Cerebellar nuclear complex (tissue), 1 donor: ENCODE measurements at places on chromosomes 12 and 14.

GRCh38 chr12:26135010-26135420, 10.2 kb upstream of the BHLHE41 start:
- no peak for DNase-seq

DNA sequence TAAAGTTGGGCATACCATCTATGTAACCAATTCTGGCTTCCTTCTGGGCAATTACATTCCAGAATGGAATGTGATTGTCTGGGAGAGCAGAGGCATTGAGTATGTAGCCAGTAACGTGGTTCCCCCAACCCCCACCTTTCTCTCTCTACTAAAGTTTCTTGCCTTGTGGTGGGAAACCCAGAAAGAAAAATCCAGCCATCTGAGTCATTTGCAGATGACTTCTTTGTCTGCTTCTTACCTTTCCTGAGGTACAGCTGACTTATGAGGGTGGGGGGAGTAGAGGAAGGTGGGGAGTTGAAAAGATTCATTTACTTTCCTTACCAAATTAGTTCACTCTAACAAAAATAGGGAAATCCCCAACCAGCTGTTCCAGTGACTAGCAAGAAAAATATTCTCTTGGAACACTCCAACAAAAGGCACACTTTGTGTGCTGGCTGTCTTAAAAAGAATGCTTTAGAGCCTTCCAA, 112.1 kb upstream of the FRMD6 start:
- no peak for DNase-seq

DNA sequence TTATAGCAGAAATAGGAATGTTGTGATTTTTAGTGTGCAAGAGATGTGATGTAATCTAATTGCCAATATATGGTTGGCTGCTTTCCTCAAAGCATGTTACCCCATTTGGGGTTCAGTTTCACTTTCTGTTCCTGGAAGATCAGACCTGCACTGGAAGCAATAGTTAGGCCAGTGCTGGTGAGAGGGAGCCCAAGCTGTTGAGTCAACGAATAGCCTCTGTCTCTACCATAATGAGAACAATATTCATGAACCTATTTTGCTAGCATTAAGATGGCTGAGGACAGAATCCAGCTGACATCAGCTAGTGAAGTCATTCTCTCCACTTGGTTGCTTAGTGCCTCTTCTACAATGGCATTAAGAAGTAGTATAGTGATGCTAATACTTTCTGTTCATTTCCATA, 379.9 kb upstream of the DCN start:
- DNase-seq, result no peak

- peak; percentile 21 for DNase-seq
These were observed 60.6 kb downstream of the PTPRB start for GRCh38 chr12:70576341-70577282.

- DNase-seq, result no peak
These were observed 89.7 kb upstream of the PARP11 start for GRCh38 chr12:3962631-3963483.

GRCh38 chr14:92440345-92441003, 73.1 kb upstream of the RIN3 start:
- DNase-seq, result no peak

DNA sequence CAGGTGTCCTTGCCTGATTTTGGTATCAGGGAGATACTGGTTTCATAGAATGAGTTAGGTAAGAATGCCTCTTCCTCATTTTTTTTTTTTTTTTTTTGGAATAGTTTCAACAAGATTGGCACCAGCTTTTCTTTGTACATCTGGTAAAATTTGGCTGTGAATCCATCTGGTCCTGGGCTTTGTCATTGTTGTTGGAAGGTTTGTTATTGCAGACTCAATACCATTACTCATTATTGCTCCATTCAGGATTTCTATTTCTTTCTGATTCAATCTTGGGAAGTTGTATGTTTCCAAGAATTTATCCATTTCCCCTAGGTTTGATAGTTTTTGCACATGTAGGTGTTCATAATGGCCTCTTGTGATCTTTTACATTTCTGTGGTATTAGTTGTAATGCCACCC, 126.0 kb upstream of the KITLG start:
- no peak for DNase-seq
